Amygdala (tissue), 56 donors: ENCODE measurements at places on chromosomes 6 and 20.

- no peak for DNase-seq
Observed at GRCh38 chr20:55579802-55580201, 425.5 kb downstream of the CBLN4 start.

- peak; percentile 2 for DNase-seq
Observed at GRCh38 chr6:97626671-97627441, 343.8 kb upstream of the MMS22L start.

- no peak for DNase-seq
Observed at GRCh38 chr20:57450419-57450818, 59.2 kb downstream of the RBM38 start.

DNA sequence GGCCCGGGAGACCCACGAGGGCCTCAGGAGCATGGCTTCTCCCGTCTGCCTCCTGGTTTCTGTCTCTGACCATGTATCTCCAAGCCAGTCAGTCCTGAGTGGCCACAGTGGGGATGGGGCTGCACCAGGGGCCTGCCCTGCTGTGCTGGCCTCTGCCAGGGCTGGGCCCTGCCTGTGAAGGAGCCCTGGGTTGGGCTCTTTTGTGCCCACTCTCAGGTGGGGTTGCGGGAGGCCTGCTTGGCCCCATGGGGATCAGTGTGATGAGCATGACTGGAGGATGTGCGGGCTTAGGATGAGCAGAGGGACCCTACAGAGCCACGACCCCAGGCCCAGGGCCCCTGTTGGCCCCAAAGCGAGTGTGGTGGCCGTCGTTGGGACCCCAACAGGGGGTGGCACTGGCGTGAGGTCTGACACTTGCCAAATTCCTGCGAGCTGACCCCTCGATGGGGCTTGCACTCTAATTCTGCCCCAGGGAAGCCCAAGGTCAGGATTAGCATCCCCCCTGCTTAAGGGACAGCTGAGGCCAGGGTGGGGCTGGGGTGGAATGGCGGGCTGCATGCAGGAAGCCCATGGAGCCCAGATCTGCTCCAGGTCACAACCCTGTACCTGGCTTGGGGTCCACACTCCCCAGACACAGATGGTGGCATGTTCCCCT is 90.0 kb upstream of the BHLHE23 start:
- DNase-seq = no peak

- no peak for DNase-seq
Observed at GRCh38 chr6:11120271-11121005, 8.9 kb upstream of the ERVFRD-1 start.

DNA sequence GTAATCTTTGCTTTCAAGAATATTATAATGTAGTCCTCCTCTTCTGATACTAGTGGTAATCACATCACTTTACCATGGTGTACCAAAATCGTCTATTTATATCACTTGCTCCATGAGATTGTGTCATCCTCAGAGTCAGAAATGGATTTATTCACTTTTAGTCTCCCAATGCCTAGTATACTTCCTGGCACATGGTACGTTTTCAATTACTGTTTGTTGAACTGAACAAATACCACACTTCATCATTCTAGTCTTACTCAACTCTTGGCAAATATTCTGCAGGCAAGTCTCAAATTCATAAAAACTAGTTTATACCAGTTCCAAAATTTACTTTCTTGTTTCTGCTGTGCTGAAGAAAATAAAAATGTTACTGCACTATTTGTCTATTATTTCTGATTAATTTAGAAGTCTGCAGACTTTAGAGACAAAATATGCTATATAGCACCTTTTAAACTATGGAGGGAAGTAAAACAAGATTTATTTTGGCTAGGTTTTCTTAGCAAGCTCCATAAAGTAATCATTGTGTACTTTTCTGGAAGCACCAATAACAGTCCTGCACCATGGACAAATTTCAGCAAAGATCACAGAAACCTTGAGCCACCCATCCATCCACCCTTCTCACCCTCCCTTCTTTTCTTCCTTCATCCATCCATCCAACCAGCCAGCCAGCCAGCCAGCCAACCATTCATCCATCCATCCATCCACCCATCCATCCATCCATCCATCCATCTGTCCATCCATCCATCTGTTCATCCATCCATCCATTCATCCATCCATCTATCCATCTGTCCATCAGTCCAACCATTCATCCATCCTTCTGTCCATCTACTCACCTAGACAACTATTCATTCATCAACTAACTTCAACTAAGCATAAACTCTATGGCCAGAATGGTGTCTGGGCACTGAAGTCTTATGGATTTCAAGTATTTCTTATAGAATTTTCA is 102.1 kb upstream of the STMND1 start:
- no peak for DNase-seq

- DNase-seq = no peak
Observed at GRCh38 chr6:34514593-34515472, 41.3 kb downstream of the SPDEF start.

GRCh38 chr20:32510120-32510600 is 75.0 kb downstream of the NOL4L start:
- no peak for DNase-seq
